ENCODE measurements at places on chromosomes 2 and 18. TPM values are rescaled to one million over a fixed set of nuclear protein-coding genes. Genes with fewer than 3 reads are reported as not detected.

DNA sequence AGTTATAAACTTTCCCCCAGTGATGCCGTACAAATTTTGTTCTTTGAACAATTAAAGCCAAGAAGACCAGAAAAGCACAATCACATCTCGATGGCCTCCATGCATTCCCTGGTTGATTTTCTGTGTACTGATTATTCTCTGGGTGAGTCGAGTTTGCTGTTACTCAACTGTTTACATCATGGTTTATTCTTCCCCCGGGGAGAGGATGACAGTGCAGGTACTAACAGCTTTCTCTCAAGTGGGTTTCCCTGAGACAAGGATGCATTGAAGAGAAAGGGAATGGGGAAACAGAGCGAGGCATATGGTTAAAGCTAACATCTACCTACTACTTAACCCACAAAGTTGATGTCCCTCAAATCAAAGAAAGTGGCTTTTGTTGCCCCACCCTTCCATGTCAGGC, 410.8 kb upstream of the FANCL start:
- DNase-seq: no peak

GRCh38 chr2:54663424-54664030, 59.9 kb upstream of the EML6 start:
- DNase-seq: no peak

DNA sequence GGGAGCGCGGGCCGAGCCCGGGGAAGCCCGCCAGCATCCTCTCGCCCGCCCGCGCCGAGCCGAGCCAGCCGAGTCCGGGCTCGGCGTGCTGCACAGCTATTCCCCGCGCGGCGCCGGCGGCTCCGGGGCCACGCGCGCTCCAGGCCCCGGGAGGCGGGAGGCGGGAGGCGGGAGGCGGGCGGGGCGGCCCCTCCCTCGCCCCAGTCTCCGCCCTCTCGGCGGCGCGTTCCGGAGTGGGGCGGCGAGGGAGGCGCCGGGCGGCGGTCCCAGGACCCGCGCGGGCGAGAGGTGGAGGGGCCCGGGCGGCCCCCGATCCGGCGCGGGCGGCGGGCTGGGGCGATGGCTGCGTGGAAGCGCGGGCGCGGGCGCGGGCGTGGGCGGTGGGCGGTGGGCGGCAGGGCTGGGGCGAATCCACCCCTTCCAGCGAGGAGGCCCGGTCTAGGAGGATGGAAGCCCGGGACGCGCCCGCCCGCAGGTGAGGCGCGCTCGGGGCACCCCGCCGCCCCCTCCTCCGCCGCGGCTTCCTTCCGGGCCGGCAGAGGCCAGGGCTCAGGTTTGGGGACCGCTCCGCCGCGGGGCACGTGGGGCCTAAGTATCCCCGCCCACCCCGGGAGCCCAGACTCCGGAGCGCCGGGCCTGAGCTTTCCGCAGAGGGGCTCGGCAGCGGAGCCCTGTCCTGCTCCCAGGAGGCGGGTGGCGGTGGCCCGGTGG, at the start of gene ADCY3:
Gene ADCY3, minus strand, starts transcription at position 140 of the 711 bp plus-strand sequence. CDS start 1,250 bp downstream, outside the sequence.
- DNase-seq: no peak

- no peak for DNase-seq
Measured at GRCh38 chr2:44362207-44363015, 664 bp downstream of the CAMKMT start.

Gene CYP27A1
- 65.0 TPM for total RNA-seq

Gene NEU2
- not detected for total RNA-seq

DNA sequence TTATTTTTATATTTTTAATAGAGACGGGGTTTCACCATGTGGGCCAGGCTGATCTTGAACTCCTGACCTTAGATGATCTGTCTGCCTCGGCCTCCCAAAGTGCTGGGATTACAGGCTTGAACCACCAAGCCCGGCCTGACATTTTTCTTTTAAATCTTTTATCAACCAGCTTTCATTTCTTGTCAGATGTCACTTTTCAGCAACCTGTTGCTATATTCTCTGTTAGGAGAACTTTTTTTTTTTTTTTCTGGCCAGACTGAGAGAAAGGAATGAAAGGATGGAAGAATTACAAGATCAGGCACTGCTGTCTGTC, 146.3 kb downstream of the TGIF1 start:
- no peak for DNase-seq

DNA sequence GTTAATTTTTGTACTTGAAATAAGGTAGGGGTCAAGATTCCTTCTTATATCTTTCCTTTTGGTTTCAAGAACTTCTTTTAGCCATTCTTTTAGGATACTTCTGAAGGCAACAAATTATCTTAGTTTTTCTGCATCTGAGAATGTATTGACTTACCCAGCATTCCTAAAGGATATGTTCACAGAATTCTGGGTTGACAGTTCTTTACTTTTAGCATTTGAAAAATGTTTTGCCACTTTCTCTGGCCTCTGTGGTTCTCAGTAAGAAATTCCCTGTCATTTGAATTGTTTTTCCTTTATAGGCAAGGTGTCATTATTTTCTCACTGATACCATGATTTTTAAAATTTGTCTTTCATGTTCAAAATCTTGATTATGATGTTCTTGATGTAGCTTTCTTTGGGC, 162.4 kb downstream of the GALNT1 start:
- DNase-seq: no peak

Gene DUSP11
- total RNA-seq: 28.8 TPM

Gene DLX2
- 0.44 TPM for total RNA-seq

DNA sequence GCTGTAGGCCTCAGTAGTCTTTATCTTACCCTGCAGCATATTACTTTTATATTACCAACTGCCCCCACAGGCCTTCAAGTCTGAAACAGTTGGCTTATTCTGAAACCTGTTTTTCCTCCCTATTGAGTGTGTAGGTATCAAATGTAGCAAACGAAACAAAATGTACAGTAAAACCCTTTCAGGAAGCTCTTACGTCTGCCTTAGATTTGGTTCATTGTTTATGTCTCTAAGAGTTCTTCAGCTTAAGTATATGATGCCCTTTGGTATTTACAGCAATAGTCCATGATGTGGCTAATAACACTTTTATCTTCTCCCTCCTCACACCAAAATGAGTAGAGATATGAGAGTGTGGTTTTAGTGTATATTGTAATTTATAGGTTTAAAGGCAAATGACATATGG, 108.8 kb downstream of the DOCK10 start:
- DNase-seq: no peak

DNA sequence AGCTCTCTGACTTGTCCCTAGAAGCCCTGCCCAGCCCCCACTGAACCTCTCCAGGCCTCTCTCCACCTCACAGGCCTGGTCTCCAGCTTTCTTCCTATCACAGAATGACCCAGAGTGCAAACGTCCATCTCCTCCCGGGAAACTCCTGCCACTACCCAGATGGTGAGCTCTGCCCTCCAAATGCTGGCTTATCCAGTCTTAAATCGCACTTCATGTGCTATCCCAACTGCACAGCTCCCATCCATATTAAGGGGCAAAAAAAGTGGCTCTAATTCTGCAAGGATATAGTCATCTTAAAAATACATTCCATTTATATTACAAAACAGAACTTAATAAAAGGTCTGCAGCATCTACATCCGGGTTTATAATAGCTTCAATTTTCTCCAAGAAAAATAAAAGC, 70.8 kb upstream of the CDC42EP3 start:
- no peak for DNase-seq

DNA sequence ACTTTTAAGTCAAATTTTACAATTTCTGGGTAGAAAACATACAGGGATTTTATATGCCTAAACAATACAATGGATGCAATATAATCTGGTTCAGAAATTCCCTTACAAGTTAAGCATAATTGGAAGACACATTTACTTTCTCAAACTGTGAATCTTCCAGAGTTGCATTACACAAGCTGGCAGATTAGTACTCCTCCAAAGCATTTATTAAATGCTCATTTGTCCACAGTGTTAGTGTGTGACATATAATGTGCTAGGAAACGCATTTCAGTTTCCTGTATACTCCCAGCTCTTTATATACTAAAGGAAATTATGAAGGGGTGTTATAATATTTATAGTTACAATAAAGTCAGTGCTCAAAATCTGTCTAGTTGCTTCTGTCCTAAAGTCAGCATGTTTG, 239.0 kb upstream of the FIGN start:
- no peak for DNase-seq

Gene ELMOD3
- 149 TPM for total RNA-seq

Gene IL36A
- not detected for total RNA-seq

Measured in breast epithelium (tissue), 4 donors.